Metanephros (tissue), 2 donors: ENCODE measurements at places on chromosomes 12 and 14. TPM values are rescaled to one million over a fixed set of nuclear protein-coding genes. Genes with fewer than 3 reads are reported as not detected.

Gene KRT71
- total RNA-seq: 0.29 TPM

Gene CLEC2A
- total RNA-seq: not detected

Gene EIF4B
- total RNA-seq: 612 TPM

Gene ANO4
- total RNA-seq: 0.76 TPM

Gene TSPAN11
- 6.2 TPM for total RNA-seq
